ENCODE measurements at places on chromosomes 16 and 17. TPM values are rescaled to one million over a fixed set of nuclear protein-coding genes. Genes with fewer than 3 reads are reported as not detected.

GRCh38 chr16:2470603-2471015 lies 488 bp upstream of the NTN3 start:
- DNase-seq, result peak; percentile 70

Gene KCNH4
- 0.03 TPM for polyA plus RNA-seq

GRCh38 chr16:31487720-31488467 lies 5.0 kb downstream of the SLC5A2 start:
- peak; percentile 76 for DNase-seq

DNA sequence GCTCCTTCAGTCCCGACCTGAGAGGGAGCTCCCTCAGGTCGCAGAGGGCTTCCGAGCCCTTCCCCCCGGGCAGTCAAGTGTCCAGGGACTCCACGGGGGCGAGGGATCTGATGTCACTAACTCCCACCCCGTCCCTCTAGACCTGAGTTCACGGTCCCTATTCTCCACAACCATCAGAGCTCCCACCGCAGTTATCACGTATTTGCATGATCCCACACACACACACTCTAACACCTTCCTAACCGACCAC lies 3.7 kb upstream of the PER1 start:
- DNase-seq, result no peak

GRCh38 chr16:7343243-7343642 lies 10.6 kb downstream of the RBFOX1 start:
- DNase-seq, result no peak

DNA sequence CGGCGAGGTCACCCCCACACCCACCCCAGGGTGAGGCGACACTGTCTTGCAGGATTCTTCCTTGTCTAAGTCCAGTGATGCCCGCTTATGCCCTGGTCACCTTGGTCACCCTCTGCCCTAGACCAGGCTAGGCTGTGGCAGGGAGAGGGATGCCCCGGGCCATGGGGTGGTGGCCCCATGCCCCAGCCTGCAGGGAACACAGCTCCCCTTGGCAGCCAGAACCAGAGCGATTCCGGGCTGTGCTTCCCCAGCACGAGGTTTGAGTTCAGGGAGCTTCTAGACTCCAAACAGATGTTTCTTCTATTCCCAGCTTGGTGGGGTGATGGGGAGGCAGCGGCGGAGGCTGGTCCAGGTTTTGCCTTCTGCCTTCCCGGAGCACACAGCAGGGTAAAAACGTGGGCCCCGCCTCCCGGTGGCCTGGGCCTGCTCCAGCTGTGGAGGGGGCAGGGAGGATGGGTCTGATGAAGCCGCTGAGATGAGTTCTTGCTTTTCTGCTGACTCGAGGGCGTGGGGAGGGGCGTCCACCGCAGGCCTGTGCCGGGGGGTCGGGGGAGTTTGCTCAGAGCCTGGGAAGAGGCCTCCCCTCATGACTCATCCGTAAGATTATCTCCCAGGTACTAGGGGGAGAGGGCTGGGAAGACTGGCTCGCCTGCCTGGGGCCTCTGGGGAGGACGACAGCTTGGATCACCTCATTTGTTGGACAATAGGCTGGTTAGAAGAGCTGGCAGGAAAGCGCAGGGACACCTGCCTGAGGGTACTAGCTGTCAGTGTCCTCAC lies 15.4 kb downstream of the SMTNL2 start:
- no peak for DNase-seq

GRCh38 chr17:17626151-17626805 lies 34.8 kb upstream of the PEMT start:
- DNase-seq, result no peak

All from muscle of back (tissue), 13 donors.